ENCODE measurements at places on chromosomes 11 and 22.

- DNase-seq: no peak
Observed at GRCh38 chr11:75845324-75845723, 30.3 kb downstream of the UVRAG start.

GRCh38 chr22:25482868-25483639 is 81.4 kb upstream of the GRK3 start:
- DNase-seq: no peak

DNA sequence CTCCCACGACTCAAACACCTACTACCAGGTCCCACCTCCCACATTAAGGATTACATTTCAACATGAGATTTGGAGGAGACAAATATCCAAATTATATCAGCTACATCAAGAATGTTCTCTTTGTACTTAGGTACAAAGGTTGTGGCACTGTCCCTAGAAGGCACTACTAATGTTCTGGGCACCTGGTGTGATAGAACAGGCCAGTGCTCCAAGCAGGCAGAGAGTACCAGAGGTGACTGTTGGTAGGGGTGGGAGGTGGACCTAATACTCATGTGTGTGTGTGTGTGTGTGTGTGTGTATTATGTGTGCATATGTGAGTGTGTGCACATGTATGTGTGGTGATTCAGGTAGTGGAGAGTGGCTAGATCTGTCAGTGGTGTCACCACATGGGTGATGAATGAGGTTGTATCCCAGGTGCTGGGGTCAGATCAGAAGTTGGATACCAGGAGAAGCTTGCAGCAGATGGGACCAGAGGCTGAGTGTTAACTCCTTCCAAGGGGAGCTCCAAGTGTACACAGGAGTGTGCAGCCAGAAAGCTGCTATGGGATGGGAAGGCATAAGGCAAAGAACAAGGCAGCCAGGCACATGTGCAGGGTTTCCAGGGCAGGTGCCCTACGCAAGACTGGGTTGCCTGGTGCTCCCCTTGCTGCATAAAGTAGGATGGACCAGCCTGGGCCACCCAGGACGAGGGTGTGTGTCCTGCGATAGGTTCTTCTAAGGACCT is 17.7 kb upstream of the NNMT start:
- DNase-seq: no peak

DNA sequence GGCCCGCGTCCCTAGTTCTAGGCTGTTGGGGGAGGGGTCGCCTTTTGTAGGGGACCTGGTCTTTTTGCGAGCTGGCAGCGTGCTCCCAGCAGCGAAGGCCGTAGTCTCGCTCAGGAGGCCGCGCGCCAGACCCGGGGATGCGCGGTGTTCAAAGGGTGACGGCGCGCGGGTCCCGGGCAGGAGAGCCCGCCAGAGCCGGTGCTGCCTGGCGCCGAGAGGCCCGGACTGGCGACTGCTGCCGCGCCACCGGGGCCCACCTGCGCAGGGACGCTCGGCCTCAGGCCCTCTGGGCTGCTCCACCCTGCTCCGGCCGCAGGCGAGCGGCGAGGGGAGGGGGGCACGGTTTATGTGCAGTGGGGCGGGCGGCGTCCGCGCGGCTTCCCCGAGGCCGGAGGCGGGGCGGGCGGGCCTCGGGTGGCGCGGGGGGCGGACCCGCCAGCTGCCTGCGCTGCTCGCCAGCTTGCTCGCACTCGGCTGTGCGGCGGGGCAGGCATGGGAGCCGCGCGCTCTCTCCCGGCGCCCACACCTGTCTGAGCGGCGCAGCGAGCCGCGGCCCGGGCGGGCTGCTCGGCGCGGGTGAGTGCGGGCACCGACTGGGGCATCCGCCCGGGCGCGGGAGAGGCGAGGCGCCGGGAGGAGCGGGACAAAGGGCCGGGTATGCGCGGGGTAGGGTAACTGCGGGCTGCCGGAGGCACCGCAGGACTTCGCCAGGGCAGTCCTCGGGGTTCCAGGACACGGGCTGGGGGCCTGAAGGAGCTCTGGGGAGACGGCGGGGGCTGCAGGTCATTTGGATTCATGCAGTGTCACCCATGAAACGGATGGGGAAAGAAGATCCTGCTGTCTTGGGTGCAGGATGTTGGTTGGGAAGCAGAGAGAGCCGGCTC is at the start of gene PRSS23:
Gene PRSS23, plus strand, starts transcription at position 467 of the 884 bp plus-strand sequence. CDS start 7,102 bp downstream, outside the sequence.
- DNase-seq: no peak
